Astrocyte (in vitro differentiated cells and primary cell): ENCODE measurements at places on chromosomes 7 and 10. TPM values are rescaled to one million over a fixed set of nuclear protein-coding genes. Genes with fewer than 3 reads are reported as not detected.

DNA sequence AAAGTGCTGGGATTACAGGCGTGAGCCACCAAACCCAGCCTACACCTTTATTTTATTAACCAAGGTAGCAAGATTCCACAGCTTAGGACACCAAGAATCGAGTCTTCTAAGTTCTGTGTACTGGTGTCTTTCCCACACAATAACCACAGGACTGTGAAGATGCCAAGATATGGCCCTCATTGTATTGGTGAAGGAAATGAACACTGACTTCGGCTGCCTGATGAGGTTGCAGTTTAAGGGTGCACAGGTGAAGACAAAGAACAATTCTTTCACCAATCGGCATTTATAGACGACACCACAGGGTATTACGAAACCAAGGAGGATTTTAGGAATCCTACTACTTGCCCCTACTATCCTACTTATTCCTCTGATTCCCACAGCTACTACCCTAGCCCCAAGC, 47.5 kb upstream of the SVOPL start:
- no peak overlapping the region for H3K27ac ChIP-seq
- DNase-seq, result no peak
- no peaks in the 10 kb centered on the region for H3K36me3 ChIP-seq

Gene SH2D4B
- total RNA-seq, result 0.07 TPM in 1 of 2 replicates, not detected in the other

- H3K36me3 ChIP-seq, result no peaks in the 10 kb centered on the region
- no peak for DNase-seq
- H3K4me3 ChIP-seq, result no peak overlapping the region
- H3K27me3 ChIP-seq, result peaks cover 23% of the 10 kb centered on the region
- H3K27ac ChIP-seq, result no peak overlapping the region
Observed at GRCh38 chr10:98292971-98293370, 25.0 kb upstream of the LOXL4 start.

Gene RADIL
- 0.22 and 0.86 TPM in 2 replicates for total RNA-seq

GRCh38 chr10:115045499-115045898, 47.7 kb upstream of the ATRNL1 start:
- peak; percentile 6 for DNase-seq
- no peaks in the 10 kb centered on the region for H3K4me1 ChIP-seq
- H3K27ac ChIP-seq, result no peak overlapping the region
- no peaks in the 10 kb centered on the region for H3K27me3 ChIP-seq
- H3K4me3 ChIP-seq, result no peak overlapping the region

- DNase-seq, result peak; percentile 13
- H3K27ac ChIP-seq, result peak overlapping the region; percentile 75
- peaks cover 19% of the 10 kb centered on the region for H3K4me1 ChIP-seq
- no peaks in the 10 kb centered on the region for H3K36me3 ChIP-seq
Observed at GRCh38 chr10:98956576-98957260, 278.9 kb downstream of the HPSE2 start.

- H3K27ac ChIP-seq, result no peak overlapping the region
- H3K4me3 ChIP-seq, result no peak overlapping the region
- no peaks in the 10 kb centered on the region for H3K4me1 ChIP-seq
- DNase-seq, result no peak
Observed at GRCh38 chr7:157794746-157795065, 457.9 kb downstream of the DNAJB6 start.

Gene CHST15
- total RNA-seq, result 20.6 and 21.2 TPM in 2 replicates

GRCh38 chr7:128268233-128268632, 27.2 kb downstream of the LEP start:
- H3K4me1 ChIP-seq, result peaks cover 10% of the 10 kb centered on the region
- H3K4me3 ChIP-seq, result no peak overlapping the region

DNA sequence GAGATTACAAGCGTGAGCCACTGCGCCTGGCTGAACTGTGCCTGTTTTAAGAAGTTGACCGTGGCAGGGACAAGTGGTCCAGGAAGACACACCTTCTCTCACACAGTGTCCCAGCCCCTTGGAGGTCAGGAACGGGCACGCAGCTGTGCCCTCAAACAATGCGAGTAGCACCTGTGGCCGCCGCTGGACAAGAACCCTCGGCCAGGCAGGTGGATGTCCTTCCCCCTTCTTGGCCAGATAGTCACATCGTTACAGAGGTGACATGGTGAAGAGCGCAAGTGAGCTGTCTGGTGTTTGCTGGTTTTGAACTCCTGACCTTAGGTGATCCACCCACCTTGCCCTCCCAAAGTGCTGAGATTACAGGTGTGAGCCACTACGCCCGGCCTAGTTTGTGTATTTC, 8.8 kb downstream of the ZFAND2A start:
- no peak for DNase-seq
- H3K27ac ChIP-seq, result no peak overlapping the region
- no peaks in the 10 kb centered on the region for H3K27me3 ChIP-seq
- no peaks in the 10 kb centered on the region for H3K4me1 ChIP-seq

DNA sequence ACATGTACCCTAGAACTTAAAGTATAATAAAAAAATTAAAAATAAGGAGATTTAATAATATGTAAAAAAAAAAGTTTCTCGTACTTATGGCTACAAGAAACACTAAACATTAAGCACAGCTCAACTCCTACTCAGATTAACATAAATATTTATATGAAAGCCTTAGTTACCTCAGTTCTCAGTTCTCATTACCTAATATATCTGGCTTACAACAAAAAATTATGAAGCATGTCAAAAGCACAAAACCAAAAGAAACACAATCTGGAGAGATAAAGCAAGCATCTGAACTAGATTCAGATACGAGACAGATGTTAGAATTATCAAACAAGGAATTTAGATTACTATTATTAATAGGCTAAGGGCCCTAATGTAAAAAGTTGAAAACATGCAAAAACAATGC, 40.1 kb downstream of the RNF133 start:
- no peaks in the 10 kb centered on the region for H3K36me3 ChIP-seq
- no peak for DNase-seq
- no peaks in the 10 kb centered on the region for H3K27me3 ChIP-seq
- H3K4me3 ChIP-seq, result no peak overlapping the region
- no peaks in the 10 kb centered on the region for H3K4me1 ChIP-seq

Gene LRRC27
- total RNA-seq, result 7.8 and 8.0 TPM in 2 replicates

DNA sequence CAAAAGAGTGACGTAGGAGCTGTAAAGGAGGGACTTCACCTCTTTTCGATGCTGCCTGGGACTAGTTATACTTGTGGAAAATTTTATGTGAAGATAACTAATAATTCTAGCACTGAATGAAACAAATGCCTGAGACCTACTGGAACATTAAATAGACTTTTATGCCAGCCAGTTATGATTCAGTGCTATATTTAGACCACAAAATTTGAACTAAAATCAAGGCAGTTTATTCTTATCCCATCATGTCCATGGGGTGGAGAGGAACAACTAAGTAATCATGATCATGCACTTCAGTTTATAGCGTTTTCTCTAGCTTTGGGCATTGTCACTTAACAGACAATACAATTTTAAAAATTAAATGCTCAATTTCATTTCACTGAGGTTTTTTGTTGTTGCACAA, 76.7 kb downstream of the ZEB1 start:
- DNase-seq, result no peak
- H3K27ac ChIP-seq, result no peak overlapping the region
- no peaks in the 10 kb centered on the region for H3K4me1 ChIP-seq
- no peaks in the 10 kb centered on the region for H3K27me3 ChIP-seq

DNA sequence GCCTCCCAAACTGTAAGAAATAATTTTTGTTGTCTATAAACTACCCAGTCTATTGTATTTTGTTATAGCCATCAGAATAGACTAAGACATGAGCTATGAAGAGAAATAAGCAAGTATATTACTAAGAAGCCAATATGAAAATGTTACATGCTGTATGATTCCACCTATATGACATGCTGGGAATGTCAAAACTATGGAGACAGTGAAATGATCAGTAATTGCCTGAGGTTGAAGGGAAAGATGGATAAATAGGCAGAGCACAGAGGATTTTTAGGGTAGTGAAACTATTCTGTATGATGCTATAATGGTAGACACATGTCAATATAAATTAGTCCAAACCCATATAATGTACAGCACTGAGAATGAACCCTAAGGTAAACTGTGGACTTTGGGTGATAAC, 261.3 kb upstream of the PCDH15 start:
- DNase-seq, result no peak
- no peaks in the 10 kb centered on the region for H3K36me3 ChIP-seq
- H3K4me3 ChIP-seq, result no peak overlapping the region

DNA sequence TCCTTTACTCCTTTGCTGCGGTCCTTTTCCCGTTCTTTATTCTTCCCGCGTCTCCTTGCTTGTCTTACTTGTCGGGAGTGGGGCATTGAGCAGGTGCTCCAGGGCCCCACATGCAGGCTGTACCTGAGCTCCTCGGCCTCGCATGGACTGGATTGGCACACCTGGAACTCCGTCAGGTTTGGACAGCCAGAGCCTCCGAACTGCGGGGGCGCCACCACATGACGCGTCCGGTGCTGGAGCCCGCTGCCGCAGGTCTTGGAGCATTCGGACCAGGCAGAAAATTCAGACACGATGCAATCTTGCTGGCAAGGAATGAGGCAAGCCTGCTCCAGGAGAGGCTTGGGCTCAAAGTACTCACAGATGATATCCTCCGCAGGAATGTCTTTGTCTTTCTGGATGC, 195.7 kb downstream of the THSD7A start:
- H3K27ac ChIP-seq, result no peak overlapping the region
- H3K4me3 ChIP-seq, result no peak overlapping the region
- DNase-seq, result no peak

GRCh38 chr10:70096705-70097420, 35.8 kb downstream of the AIFM2 start:
- no peak overlapping the region for H3K4me3 ChIP-seq
- H3K36me3 ChIP-seq, result peaks cover 16% of the 10 kb centered on the region
- DNase-seq, result no peak
- H3K27me3 ChIP-seq, result no peaks in the 10 kb centered on the region
- H3K27ac ChIP-seq, result no peak overlapping the region

Gene RASA4B
- total RNA-seq, result 1.1 and 1.7 TPM in 2 replicates

DNA sequence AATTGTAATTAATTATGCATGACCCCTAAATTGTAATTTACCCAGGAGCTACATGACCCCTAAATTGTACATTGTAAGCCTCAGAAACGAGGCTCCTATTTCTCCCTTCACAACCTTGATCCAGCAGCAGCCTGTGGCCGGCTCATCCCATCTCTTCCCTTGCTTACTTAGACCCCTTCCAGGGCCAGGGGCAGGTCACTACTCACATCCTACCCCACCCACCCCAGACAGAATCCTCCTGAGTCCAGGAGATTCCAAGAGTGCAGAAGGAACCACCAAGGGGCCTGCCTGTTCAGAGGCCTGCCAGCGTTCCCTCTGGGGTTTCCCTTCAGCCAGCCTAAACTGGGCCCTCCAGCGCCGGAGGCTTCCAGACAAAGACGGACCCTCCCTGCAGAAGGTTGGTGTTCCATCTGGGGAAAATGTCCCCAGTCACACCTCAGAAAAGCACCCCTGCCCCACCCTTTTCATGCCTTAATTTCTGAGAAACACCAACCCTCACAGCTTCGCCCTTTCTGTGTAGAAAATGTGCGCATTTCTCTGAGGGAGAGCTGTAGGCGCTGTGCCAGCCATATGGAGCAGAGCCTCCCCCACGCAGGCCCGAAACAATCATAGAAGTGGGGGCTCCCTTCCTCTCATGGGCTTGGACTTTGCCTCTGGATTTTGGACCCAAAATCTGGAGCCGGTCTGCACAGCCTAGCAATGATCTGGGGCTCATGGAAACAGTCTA, 19.2 kb downstream of the LEP start:
- no peak overlapping the region for H3K4me3 ChIP-seq
- H3K4me1 ChIP-seq, result no peaks in the 10 kb centered on the region
- no peak overlapping the region for H3K27ac ChIP-seq
- H3K36me3 ChIP-seq, result no peaks in the 10 kb centered on the region
- H3K27me3 ChIP-seq, result peaks cover 13% of the 10 kb centered on the region
- DNase-seq, result no peak

GRCh38 chr7:116632384-116632783, 39.6 kb upstream of the MET start:
- H3K4me1 ChIP-seq, result peaks cover 15% of the 10 kb centered on the region
- H3K36me3 ChIP-seq, result no peaks in the 10 kb centered on the region
- no peak overlapping the region for H3K27ac ChIP-seq
- peak; percentile 19 for DNase-seq
- H3K4me3 ChIP-seq, result no peak overlapping the region

- DNase-seq, result peak; percentile 71
- H3K27ac ChIP-seq, result no peak overlapping the region
- no peak overlapping the region for H3K4me3 ChIP-seq
- H3K36me3 ChIP-seq, result no peaks in the 10 kb centered on the region
- peaks cover 40% of the 10 kb centered on the region for H3K4me1 ChIP-seq
- H3K27me3 ChIP-seq, result no peaks in the 10 kb centered on the region
Observed at GRCh38 chr10:113047963-113048781, 98.1 kb downstream of the TCF7L2 start.

Gene LEP
- not detected in 2 replicates for total RNA-seq

- no peak overlapping the region for H3K4me3 ChIP-seq
- no peaks in the 10 kb centered on the region for H3K4me1 ChIP-seq
Observed at GRCh38 chr7:51213618-51214017, 103.0 kb downstream of the COBL start.

Gene GPR158
- total RNA-seq, result 0.12 and 0.27 TPM in 2 replicates

Gene AKR1B15
- not detected in 2 replicates for total RNA-seq

Gene NRF1
- total RNA-seq, result 11.7 and 12.7 TPM in 2 replicates

DNA sequence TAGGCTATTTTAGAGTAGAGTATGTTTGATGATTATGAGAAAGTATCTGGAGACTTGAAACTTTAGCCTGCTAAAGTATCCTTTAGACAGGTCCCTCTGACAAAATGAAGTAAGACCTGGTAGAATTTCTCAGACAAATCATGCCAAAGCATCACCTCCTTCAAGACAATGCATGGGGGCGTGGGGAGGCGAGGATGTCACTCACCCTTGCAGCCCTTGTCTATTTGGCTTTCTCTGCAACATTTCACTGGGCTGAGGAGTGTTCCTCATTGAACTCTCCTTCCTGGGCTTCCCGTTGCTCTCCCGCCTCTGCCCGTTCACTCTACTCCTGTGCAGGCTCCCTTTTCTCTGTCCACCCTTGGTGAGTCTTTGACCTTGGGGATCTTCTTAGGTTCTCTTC, 98.5 kb downstream of the JAZF1 start:
- H3K27me3 ChIP-seq, result no peaks in the 10 kb centered on the region
- DNase-seq, result no peak
- H3K36me3 ChIP-seq, result no peaks in the 10 kb centered on the region
- H3K4me3 ChIP-seq, result no peak overlapping the region
- H3K27ac ChIP-seq, result no peak overlapping the region

DNA sequence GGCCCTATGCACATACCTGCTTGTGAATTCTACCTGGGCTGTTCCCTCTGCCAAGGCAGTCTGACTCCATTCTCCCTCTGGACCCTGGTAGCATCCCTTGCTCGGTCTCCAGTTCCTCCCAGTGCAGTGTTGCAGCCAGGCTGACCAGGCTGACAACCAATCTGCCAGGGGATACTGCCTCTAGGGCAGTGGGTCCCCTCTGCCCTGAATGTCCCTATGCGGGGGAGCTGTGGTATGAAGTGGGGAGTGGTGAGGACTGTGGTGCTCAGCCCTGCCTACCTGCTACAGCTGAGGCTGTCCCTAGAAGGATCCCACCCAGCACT, 48.0 kb upstream of the CAMK2B start:
- H3K27ac ChIP-seq, result no peak overlapping the region
- no peak for DNase-seq
- no peaks in the 10 kb centered on the region for H3K27me3 ChIP-seq
- no peaks in the 10 kb centered on the region for H3K36me3 ChIP-seq
- H3K4me3 ChIP-seq, result no peak overlapping the region

Gene BTBD16
- 0.26 TPM in 1 of 2 replicates, not detected in the other for total RNA-seq

GRCh38 chr10:22833781-22834180, 94.1 kb upstream of the ARMC3 start:
- no peaks in the 10 kb centered on the region for H3K27me3 ChIP-seq
- H3K4me3 ChIP-seq, result no peak overlapping the region
- H3K36me3 ChIP-seq, result no peaks in the 10 kb centered on the region
- no peak overlapping the region for H3K27ac ChIP-seq
